ENCODE measurements at places on chromosomes 16 and 17. TPM values are rescaled to one million over a fixed set of nuclear protein-coding genes. Genes with fewer than 3 reads are reported as not detected.

SLFN5 gene
- 96.9 TPM for total RNA-seq

RNF227 gene
- total RNA-seq, result 1.3 TPM

CLEC18A gene
- 0.65 TPM for total RNA-seq

ITGAE gene
- total RNA-seq, result 10.2 TPM

IGSF6 gene
- total RNA-seq, result not detected

CD300LG gene
- not detected for total RNA-seq

ZNF385C gene
- total RNA-seq, result not detected

TLCD2 gene
- 5.2 TPM for total RNA-seq

SLC2A4 gene
- total RNA-seq, result under 0.01 TPM

TEKT3 gene
- total RNA-seq, result not detected

TLCD1 gene
- total RNA-seq, result 3.9 TPM

EXOC3L1 gene
- not detected for total RNA-seq

DRC3 gene
- 1.6 TPM for total RNA-seq

USP43 gene
- 0.49 TPM for total RNA-seq

CAVIN1 gene
- 1,335 TPM for total RNA-seq

PSMB10 gene
- total RNA-seq, result 73.6 TPM

KRT31 gene
- total RNA-seq, result not detected

SLC9A5 gene
- 3.0 TPM for total RNA-seq

CDH1 gene
- total RNA-seq, result 3.2 TPM

GRAP gene
- 0.32 TPM for total RNA-seq

MT3 gene
- total RNA-seq, result not detected

TNFSF13 gene
- 1.5 TPM for total RNA-seq

DNAH17 gene
- 0.16 TPM for total RNA-seq

ANKFY1 gene
- 54.8 TPM for total RNA-seq

MPP2 gene
- total RNA-seq, result 3.4 TPM

SAT2 gene
- total RNA-seq, result 29.0 TPM

CACNG3 gene
- total RNA-seq, result not detected

FOXF1 gene
- total RNA-seq, result 0.81 TPM

P2RX5 gene
- total RNA-seq, result not detected

CPHXL2 gene
- total RNA-seq, result not detected

SGCA gene
- 2.4 TPM for total RNA-seq

MEOX1 gene
- not detected for total RNA-seq

ABCC11 gene
- under 0.01 TPM for total RNA-seq

STAT5A gene
- total RNA-seq, result 37.8 TPM

TPSG1 gene
- not detected for total RNA-seq

AURKB gene
- 2.1 TPM for total RNA-seq

FBXO39 gene
- 0.97 TPM for total RNA-seq

BCL6B gene
- 0.16 TPM for total RNA-seq

MYH2 gene
- not detected for total RNA-seq

ST6GALNAC1 gene
- total RNA-seq, result not detected

GJD3 gene
- 7.6 TPM for total RNA-seq

KRT20 gene
- total RNA-seq, result not detected

All from hair follicle dermal papilla cell (primary cell).